ENCODE measurements at places on chromosomes 1 and 21.

DNA sequence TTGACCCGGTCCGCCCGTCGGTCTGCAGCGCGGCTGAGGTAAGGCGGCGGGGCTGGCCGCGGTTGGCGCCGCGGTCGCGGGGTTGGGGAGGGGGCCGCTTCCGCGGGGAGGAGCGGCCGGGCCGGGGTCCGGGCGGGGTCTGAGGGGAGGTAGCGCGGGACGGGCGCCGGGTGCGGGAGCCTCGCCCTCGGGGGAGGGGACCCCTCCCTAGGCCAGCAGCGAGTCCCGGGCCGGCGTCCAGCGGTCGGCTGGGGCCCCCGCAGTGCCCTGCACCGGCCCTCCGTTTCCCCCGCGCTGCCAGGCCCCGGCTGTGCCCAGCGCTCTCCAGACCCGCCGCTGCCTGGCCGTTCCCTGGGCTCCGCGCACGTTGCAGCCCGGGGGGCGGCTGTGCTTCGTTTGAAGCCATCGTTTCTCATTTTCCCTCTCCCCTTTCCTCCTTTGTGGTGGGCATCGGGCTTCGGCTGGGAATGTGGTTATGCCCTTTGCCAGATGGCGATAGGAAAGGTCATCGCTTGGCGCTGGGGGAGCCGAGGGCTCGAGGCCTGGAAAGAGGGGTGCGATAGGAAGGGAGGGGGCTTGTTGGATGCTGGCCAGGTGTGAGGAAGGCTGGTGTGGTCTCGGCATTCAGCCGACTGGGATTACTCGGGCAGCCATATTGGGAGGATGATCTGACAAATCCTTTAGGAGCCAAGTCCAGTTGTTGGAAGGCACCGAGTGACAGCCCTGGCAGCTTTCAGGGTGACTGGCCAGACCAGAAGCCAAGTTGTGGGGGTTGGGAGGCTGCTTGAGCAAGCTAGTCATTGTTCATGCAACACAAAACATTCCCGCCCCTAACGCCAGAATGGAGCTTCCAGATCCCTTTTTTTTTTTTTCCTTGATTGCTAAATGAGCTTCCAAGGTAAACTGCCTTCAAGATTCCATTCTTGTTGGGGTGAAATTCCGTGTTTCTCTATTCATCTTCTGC, 753 bp downstream of the KIF1B start:
- DNase-seq, result peak; percentile 42

GRCh38 chr1:81733480-81733879, 67.3 kb upstream of the ADGRL2 start:
- DNase-seq, result no peak

DNA sequence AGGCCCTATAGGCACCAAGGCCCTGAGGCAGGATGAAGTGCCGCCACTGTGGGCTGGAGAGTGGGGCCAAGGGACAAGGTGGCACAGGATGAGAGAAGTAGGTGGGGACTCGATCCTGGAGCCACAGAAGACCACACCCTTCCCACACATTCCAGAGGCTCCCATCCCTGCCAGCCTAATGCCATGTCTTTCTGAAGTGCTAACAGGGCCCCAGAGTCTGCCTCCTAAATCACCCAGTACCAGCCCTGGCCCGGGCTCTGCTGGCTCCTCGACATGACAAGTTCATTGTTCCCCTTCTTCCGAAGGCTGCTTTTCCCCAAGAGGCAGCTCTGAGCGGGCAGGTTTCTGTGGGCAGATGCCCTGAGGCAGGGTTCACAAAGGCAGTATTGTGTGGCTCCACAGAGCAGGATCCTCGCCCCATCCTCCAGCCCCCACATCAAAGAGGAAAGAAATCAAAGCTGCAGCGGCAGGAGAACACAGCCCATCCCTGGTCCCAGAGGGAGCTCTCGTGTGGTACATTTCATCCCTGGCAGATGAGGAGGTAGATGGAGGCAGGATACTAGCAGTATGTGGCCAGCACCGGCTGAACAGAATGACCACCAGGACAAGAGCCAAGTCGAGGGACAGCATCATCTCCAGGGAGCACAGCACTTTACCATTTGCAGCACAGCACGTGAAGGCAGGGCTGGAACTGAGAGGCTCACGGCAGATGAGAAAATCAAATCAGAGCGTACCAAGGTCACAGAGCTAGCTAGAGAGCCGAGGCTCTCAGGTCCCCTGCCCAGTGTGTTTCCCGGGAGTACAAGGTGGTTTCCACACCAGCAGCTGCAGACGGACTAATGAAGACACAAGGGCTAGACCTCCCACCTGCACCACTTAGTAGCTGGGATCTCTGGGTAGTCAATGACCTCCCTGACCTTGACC, 64.8 kb downstream of the SYF2 start:
- no peak for DNase-seq

DNA sequence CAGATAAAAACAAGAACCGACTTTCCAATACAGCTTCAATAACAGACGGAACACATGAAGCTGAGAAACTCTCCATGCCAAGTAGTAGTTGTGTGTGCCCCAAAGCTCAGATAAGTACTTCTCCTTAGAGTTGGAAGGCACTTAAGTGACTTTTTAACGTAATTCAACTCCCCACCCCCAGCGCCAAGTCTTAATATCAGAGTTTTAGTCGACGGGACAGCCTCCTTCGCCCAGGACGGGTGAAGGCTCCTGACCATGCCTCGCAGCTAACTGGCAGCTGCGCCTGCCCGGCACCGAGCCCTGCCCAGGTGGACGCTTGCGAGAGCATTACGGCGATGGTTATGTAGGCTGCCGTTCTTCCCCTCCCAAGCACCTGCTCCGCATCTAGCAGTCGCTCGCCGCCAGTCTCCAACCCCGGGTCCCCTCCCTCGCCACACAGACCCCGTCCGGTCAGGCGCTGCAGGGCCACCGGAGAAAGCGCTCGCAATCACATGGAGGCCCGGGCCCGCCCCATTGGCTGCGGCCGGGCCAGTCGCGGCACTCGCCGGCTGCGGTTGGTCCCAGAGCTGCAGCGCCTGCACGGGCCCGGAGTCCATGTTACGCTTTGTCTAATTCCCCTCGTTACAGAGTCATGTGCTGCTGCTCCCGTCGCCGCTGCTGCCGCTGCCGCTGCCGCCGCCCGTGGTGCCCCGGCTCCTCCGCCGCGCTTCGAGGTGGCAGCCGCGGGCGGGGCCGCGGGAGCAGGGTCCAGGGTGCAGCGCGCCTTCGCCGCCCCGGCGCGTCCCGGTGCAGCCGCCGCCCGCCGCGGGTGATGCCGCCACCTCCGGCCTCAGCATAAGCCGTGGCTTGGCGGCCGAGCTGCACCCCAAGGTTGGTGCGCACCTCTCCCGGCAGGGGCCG, at the start of gene LRRC8D:
Gene LRRC8D, plus strand, starts transcription at position 611 of the 900 bp plus-strand sequence. CDS start 112,037 bp downstream, outside the sequence.
- peak; percentile 85 for DNase-seq

DNA sequence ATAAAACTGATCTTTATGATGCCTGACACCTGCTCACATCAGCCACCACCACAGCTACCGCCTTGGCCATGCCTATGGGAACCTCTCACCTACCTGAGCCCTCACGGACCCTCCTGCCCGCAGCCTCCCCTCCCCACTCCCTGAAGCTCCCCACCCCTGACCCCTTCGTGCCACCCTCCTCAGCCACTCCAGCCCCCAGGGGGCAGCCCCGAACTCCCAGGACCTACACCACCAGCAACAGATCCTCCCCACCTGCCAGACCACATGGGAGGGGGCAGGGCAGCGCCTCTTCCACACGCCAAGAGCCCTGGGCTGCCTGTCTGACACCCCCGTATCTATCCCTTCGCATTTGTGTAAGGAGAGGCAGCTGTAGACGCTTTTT, 14.2 kb upstream of the ARHGEF16 start:
- no peak for DNase-seq

GRCh38 chr21:33858667-33859372, 56.8 kb downstream of the ATP5PO start:
- no peak for DNase-seq

- no peak for DNase-seq
These were observed 107.9 kb downstream of the ZNF648 start for GRCh38 chr1:181953596-181953995.

DNA sequence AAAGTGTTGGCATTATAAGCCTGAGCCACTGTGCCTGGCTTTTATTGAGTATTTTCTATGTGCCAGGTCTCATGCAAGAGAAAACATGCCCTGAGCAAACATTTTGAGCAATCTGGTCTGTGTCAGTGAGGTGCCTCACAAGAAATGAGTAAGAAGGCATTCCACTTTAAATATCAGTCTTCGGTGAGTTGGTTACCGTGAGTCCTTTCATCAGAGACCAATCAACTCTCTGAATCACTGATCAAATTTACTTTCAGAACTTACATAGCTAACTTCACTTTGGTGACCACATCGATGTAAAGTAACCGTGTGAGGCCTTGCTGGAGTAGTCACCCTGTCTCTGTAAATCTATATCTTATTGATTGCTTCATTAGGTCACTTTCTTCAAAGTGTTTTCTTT, 14.3 kb upstream of the DDX59 start:
- DNase-seq, result no peak

GRCh38 chr1:84476225-84476624, 2.8 kb upstream of the RPF1 start:
- no peak for DNase-seq

DNA sequence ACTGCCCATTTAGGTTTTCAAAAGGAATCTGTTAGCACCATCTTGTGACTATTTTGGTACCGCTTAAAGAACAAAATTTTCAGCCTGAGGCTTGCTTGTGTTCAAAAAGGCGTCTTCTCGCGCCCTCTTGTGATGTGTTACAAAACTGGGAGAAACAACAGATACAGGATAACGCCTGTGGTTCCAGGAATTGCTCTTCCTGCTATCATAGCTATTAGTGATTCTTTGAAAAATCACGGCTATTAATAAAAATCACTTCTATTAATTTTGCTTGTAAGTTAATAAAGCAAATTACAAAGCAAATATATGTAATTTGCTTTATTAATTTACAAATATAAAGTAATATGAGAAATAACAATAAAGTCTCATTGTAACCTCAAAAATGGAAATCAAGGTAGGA, 82.2 kb upstream of the ABCD3 start:
- peak; percentile 67 for DNase-seq

- no peak for DNase-seq
These were observed 18.4 kb downstream of the SLC25A33 start for GRCh38 chr1:9557624-9558023.

DNA sequence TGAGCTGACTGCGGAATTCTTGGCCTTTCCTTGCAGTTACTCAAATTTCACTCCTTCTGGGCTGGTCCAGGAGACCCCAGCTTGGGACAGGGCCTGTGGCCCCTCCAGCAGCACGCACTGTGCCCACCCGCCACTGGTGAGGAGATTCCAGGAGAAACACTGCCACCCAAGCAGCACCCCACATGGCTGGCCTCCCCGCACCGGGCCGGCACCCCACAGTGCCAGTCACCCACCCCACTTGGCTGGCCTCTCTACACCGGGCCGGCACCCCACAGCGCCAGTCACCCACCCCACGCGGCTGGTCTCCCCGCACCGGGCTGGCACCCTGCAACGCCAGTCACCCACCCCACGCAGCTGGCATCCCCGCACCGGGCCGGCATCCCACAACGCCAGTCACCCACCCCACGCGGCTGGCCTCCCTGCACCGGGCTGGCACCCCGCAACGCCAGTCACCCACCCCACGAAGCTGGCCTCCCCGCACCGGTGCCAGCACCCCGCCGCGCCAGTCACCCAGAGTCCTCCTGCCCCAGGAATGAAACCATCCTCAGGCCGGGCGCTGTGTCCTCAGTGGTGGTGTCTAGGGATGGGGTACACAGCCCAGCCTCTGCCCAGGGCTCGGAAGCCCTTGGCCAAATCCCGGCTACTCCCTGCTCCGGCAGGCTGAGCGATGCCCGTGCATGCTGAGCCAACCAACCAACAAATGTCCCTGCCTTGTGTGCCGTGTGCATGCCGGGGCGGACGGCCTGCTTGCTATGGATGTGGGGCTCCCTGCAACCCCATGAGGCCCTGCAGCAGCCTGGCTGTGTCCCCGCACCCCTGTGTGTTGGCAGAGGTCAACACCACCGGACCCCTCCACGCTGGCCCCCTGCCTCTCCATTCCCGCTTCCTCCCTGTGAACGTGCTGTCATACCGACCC, 38.6 kb upstream of the TSPEAR start:
- no peak for DNase-seq

DNA sequence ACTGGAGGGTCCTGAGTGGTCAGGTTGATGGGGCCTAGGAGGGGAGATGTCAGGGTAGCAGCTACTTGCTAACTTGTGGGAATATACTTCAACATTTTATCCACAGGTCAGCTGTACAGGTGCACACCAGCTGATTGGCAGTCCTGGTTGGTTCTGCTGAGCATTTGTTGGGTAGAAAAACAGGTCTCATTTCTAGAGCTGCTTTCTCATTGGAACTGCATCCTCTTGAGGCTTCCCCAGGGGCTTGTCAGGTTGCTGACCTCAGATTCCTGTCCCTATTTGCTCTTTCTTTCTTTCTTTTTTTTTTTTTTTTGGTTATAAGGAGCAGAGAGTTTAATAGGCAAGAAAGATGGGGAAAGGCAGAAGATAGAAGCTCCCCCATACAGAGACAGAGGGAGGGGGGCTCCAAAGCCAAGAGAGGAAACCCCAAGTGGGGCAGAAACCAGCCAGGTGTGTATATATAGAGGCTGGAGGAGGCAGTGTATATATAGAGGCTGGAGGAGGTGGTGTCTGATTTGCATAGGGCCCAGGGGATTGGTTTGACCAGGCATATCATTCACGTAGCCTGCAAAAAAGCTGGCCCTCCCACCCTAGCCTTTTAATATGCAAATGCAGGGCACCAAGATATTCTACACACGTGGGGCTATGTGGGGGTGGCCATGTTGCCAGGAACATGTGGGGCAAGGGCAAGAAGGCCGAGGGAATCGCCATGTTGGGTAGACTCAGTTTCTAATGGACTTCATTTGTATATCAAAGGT, 57.3 kb upstream of the STUM start:
- no peak for DNase-seq

DNA sequence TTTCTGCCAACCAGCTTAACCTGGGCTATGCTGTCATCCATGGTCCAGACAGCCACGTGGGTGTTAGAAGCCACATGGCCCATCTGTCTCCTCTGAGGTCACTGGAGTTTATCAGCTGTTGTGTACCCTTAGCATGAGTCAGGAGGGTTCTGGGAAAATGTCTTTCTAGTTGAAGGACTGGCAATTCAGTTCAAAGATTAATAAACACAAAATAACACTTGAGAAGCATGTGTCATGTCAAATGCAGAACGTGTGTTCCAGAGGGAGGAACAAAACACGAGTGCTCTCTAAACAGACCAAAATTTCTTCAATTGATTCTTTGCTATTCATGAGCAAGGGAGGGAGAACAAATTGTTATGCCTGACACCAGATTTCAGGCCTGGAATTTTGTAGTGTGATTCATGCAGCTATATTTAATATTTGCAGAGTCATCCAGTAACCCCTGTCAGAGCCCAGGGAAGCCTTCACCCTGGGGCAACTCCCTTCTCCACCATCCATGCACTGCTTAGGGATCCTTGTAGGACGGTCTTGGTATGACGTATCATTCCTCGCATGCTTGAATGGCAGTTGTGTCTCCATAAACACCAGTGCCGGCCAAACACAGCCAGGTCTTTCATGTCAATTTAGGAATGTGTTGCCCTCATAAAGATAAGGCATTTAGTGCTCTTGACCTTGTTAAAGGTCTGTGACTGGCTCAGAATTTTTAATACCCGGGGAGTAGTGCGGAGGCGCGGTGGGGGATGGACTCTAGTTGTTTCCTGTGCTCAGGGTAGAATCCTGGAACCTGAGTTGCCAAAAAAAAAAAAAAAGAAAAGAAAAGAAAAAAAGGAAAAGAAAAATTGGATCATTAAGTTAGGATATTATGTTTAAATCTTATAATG, 27.7 kb upstream of the DYRK1A start:
- peak; percentile 29 for DNase-seq

- no peak for DNase-seq
These were observed 20.4 kb upstream of the SUMO3 start for GRCh38 chr21:44838039-44838895.

All from KBM-7 (cell line).